Anterior cingulate cortex (tissue), 58 donors: ENCODE measurements at places on chromosomes 2 and 18.

DNA sequence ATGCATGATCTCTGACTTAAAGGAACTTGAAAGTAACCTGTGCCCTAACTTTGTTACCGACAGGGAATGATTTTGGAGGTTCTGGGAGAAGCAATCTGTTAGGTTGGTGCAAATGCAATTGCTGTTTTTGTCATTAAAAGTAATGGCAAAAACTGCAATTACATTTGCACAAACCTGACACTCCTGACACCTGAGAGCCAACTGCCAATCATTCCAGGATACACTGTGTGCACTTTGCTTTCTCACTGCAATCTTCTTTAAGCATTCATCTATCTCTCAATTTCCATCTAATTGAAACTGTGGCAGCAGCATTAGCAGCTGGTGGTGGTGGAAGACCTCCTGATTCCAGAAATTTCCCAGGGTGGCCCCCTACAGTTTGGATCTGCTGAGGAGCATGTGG is 87.6 kb upstream of the CYP1B1 start:
- no peak for DNase-seq

DNA sequence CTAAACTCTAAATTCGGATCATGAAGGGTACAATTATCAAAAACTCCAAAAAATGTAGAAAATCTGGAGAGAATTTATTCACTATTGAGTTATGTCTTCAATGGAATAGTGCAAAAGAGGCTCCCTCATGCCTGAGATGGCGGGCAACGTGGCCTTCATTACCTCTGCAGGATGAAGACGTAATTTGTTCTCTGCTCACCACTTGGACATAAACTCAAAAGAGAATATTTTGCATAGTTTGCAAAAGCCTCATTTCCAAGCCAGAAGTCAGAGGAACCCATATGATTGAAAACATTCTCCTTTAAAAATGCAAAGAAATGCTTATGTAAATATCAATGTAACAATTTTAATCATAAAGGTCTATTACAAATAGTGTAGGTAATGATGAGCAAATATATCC is 58.7 kb downstream of the SLC25A12 start:
- no peak for DNase-seq

GRCh38 chr2:197705912-197706838 is 1.0 kb downstream of the MARS2 start:
- DNase-seq = no peak

DNA sequence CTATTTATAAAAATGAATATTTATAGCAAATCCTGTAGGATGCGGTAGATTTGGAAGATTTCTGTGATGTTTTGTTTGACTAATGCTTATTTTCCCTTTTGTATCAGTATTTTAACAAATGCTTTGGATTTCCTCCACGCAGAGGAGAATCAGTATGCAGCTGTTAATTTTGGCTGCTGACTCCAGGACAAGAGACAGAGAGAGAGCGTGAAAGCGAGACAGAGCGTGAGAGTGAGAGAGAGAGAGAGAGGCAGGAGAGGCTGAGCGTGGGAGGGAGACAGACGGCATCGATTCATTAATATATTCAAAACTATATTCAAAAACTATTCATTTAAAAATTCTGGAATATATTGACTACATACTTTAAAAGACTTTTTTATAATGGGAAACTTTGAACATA is 62.5 kb downstream of the RRM2 start:
- no peak for DNase-seq

GRCh38 chr2:102392942-102393341 is 30.0 kb upstream of the IL18RAP start:
- DNase-seq = no peak

DNA sequence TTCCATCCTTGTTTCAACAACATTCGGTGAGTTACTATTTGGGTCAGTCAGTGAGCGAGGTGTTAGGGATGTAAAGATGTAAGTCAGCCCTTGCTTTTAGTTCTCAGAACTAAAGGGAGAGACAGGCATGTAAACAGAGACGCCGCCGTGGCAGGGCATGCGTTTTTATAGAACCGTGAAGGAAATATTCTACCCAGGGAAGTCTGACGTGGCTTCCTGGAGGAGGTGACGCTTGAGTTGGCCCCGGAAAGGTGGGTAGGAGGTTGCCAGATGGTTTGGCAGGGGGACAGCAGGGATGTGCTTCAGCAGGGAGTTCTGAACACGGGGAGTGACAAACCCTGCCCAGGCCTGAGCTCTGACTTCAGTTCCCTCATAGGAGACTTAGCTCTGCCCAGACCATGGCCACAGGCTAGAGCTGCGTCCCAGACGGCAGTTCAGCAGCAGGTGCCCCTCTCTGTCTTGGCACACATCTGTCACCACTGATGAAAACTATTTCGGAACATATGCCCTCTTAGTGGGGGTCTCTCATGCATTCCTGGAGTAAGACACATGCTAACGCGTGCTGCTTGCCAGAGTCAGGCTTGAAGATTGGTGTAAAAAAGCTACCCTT is 23.4 kb upstream of the RPL31 start:
- DNase-seq = no peak

GRCh38 chr18:8987241-8987640 is 115.3 kb upstream of the NDUFV2 start:
- no peak for DNase-seq

DNA sequence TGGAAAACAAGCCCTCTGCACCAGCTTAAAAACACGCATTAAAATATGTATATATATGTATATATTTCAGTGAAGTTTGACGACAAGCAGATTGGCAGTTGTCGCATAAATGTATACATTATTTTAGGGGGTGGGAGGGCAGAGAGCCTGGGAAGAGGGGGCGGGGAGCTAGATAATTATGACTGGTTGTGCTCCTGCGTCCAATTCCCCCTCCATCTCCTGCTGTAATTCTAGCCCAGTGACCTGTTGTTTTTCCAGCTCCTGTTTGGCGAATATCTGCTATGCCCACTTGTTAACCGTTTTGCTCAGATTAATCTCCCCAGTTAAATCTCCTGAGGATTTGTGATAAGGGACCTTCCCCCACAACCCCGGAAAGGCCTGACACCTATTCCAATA is 656 bp downstream of the UNC80 start:
- no peak for DNase-seq

- DNase-seq = no peak
Observed at GRCh38 chr2:166167449-166167848, 39.6 kb upstream of the SCN1A start.

GRCh38 chr18:77632758-77633157 is 383.1 kb downstream of the GALR1 start:
- DNase-seq = no peak

DNA sequence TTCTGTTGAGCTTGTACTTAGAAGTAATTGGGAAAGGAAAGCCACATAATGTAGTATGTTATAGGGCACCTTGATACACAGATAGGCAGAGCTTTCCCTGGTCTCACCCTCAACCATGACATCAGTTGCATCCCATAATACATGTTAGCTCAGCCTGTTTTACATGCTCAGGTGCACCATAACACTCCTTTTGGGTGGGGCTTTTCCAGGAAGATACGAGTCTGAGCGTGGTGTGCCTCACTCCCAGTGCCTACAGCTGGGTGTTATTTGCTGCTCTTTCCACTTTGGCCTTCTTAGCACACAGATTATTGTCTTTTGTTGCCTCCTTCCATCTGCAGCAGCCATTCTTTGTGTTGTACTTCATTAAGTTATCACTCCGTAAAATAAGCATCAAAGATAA is 11.9 kb downstream of the TTC39C start:
- no peak for DNase-seq
